Muscle of back (tissue), 13 donors: ENCODE measurements at places on chromosomes 3 and 15.

DNA sequence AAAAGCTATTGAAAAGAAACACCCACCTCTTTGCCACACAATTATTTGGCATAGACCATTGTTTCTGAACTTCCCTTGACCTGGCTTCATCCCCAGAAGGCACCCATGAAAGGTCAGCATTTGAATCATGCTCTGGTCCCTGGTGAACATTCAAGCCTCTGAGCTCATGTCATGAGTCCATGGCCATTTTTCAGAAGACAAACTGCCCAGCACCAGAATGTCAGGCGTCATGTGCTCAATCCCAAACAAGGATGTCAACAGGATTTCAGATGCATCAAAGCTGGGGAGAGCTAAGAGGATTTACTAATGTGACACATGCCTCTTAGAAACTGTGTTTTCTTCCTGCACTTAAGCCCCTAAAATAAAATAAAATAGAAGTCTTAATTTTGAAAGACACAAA, 41.3 kb downstream of the TMED3 start:
- no peak for DNase-seq

DNA sequence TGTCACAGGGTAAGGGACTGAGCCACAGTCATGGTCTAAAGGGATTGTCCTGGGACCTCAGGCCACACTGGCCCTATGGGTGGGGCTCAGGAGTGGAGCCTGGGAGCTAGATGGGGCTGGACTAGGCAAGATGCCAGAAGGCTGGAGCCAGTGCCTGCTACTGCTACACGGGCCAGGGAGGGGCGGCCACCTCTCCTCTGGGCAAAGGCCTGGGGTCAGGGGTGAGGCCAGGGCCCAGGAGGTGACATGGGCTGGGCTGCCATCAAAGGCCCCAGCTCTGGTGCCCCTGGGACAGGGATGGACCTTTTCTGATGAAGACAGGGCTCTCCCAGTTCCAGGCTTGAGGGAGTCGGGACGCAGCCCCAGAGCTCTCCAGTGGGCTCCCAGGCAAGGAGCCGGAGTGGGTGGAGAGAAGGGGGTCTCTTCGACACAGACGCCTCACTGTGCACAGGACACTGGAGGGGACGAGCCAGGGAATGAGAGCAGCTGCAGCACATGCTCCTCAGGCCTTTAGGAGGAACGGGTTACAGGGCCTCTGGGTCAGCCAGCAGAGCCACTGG, 62.1 kb upstream of the IQSEC1 start:
- DNase-seq = no peak

DNA sequence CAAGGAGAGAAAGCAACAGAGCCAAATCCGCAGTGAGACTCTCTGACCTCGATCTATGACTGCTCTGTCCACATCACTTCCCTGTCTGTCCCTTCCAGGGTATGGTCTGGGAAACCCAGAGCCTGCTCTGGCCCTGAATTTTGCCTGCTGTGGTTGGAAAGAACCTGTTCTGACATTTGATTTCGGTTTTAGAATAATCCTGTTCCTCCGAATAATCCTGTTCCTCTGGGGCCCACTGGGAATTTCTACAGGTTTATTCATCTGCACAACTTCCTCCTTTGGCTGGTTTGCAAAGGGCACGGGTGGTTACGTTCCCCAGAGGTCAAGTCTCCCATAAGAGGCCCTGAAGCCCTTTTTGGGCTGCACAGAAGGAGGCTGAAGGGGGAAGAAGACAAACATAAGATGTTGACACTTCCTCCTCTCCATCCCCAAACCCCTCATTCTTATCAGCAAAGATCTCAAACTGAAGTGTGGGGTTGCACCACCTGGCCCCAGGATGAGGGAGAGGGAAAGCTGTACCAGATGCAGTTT, 10.6 kb downstream of the LAMP3 start:
- no peak for DNase-seq

DNA sequence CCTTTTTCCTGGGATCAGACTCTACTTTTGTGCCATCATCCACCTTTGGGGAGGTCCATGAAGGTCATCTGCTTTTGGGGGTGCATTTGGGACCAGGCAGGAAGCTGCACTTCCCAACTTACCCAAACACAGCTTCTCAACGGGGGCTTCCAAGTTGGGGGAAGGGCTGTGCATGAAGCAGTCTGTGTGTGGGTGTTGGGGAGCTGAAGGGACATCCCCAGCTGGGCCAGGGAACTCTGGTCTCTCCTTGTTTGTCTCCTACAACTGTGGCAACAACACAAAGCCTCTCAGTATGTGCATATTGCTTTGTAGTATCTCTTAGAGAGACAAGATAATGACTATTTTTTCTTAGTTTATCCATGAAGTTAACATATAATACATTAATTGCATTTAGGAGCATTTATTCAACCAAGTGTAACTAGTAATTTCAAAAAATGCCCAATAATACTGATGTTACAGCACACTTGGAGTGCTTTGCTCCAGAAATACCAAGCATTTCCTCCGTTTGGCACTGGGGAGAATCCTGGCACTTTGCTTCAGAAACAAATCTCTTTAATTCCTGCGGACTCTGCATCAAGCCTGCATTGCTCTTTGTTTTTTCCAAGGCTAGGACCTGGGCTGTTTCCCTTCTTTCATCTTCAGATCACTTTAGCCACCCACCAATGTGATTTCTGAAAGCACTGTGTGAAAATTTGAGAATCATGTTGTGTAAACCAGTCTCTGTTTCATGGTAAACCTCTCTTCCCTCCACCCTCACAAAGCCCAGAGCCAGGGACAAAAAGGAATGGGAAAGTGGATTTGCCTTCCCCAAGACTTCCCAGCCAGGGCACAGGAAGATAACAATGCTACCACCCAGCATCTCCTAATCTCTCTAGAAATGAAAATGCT, 126.2 kb upstream of the PFN2 start:
- no peak for DNase-seq

- DNase-seq = no peak
These were observed 319.9 kb downstream of the NAALADL2 start for GRCh38 chr3:175179055-175179454.

DNA sequence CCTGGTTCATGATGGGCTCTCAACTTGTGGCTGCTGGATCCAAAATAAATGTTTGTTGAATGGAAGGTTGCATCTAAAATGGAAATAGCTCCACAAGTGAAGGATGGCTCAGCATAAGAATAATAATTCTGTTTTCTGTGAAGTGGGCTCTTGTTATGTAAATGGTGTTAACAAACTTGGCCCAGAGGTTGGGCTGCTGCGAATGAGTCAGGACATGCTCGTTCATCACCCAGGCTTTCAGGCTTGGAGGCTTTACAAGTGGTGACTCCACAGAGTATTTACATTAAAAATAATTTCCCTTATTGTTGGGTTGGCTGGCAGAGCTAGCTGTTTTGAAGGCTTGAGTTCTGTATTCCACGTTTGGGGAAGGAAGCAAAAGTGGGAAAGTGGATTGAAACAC, 60.5 kb downstream of the ITGB5 start:
- DNase-seq = no peak

GRCh38 chr3:171005648-171006047, 20.9 kb downstream of the SLC2A2 start:
- no peak for DNase-seq

- peak; percentile 17 for DNase-seq
These were observed 53.7 kb downstream of the NMD3 start for GRCh38 chr3:161274691-161275298.

GRCh38 chr3:94173673-94174434, 111.0 kb downstream of the NSUN3 start:
- DNase-seq = no peak

DNA sequence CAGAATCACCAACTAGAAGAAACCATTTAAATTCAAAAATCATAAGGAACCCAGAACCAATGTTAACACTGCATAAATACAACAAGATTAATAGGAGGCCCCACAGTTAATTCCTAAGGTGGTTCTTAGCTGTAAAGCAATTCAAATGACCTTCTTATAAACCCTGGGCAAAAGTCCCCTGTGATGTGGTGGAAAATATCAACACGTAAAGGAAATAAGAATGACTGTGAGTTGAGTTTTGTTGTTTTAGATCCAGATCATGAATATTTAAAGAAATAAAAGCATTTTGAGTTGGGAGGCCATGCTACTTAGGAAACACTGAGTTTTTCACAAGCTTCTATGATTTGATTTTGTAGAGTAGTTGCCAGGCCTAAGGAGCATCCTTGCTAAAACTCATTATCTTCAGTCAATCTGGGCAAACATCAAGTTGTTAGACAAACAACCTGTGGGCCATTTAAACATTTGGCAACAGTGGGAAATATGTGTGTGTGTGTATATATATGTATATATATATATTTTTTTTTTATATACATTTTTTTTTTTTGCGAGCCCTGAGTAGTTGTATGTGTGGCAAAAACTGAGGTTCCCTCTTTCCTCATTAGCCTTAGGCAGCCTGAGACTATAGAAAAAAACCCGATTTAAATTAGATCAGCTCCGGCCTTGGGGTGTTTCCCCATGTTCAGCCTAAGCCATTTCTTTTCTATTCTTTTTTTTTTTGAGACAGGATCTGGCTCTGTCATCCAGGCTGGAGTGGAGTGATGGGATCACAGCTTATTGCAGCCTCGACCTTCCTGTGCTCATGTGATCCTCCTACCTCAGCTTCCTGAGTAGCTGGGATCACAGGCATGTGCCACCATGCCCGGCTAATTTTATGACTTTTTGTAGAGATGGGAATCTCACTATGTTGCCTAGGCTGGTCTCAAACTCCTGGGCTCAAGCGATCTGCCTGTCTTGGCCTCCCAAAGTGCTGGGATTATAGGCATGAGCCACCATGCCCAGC, 8.0 kb upstream of the PXK start:
- DNase-seq = no peak

DNA sequence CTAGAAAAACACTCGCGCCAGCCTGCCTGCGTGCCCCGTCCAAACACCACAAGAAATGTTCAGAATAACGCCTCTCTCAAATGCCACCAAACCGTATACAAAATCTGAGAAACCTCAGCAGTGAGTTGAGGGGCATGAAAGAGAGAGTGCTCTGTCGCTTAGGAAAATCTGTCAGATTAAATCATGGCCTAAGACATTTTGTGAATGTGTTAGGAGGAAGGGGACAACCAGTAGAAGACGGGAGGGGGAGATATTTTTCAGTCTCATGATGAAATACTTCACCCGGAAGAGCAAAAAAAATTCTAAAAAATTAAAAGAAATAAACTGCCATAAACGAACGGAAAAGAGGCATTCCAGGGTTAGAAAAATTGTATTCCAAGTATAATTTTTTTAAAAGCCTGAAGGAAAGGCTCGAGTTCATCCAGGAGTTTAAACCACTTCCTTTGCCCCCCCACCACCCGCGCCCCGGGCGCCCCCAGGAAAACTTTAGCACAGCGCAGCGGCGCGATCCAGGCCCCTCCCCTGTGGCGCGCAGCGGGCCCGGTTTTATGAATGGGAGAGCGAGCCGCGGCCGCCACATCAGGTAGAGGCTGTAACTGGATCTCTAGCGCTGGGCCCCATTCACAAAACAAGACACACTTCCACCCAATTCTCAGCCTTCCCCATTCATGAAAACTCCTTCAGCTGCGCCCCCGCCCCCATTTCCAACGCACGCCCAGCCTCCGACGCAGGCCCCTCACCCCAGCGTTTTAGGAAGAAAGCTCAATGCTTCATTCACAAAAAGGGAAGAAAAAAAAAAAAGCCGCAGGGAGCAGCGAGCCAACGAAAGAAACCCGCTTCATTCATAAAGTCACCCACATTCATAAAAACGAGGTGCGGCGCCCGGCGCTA, 1.4 kb downstream of the ETV5 start:
- DNase-seq = peak; percentile 70

- no peak for DNase-seq
These were observed 20.2 kb upstream of the CPOX start for GRCh38 chr3:98613616-98614015.

DNA sequence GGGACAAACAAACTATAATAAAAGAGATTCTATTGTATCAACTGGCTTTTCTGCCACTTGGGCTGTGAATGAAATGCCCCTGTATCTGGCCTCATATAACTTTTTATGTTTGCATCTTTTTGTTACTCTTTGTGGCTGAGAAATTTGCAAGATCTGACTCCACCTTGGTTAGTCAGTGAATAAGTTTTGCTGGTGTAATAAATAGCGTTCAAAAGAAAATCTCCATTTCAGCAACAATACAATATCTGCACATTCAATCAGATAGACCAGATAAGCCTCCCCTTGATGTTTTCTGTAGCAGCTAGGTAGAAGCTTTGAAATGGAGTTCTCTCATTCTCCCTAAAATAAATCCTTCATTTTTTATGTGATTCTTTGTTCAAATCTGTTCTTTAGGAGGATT, 12.0 kb downstream of the TRAT1 start:
- no peak for DNase-seq

- DNase-seq = peak; percentile 72
These were observed 19.1 kb downstream of the TTC21A start for GRCh38 chr3:39126532-39127071.

DNA sequence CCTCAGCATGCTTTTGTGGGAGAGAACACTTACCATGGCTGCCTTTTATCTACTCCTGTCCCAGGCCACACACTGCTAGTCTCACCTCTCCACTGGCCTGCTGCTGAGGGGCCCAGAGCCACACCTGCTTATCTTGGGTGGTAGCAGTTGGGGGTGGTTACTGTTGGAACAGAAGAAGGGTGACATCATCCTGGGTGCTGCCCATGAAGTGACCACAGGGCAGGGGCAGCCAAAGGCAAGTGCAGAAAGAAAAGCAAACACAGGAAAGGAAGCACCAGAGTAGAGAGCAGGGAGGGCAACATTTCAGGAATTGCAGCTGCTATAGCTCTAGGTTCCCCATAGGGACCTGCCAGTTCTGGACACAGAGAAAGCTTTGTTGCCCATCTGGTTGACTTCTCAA, 345.2 kb downstream of the VPS13C start:
- DNase-seq = no peak
